AG08395 (cell line): ENCODE measurements at places on chromosomes 3 and 15.

GRCh38 chr15:85314633-85315032, 65.8 kb upstream of the AKAP13 start:
- peak; percentile 12 for DNase-seq

DNA sequence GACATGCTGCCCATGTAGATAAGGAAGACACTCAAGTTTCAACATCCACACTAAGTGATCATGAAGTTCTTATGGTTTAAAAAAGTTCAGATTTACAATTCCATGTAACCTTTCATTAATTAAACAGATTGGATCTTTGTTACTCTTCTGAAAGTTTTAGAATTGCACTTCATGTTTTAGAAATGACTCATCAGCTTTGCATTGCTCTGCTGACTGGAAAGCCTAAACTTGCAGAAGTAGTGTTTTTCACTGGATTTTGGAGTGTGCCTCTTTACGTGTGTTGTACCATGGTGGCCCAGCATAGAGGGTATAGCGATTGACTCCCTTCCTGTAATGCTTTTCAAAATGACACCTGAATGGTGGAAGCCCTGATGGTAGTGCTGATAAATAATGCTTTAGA, 157.9 kb downstream of the BBX start:
- DNase-seq, result no peak

DNA sequence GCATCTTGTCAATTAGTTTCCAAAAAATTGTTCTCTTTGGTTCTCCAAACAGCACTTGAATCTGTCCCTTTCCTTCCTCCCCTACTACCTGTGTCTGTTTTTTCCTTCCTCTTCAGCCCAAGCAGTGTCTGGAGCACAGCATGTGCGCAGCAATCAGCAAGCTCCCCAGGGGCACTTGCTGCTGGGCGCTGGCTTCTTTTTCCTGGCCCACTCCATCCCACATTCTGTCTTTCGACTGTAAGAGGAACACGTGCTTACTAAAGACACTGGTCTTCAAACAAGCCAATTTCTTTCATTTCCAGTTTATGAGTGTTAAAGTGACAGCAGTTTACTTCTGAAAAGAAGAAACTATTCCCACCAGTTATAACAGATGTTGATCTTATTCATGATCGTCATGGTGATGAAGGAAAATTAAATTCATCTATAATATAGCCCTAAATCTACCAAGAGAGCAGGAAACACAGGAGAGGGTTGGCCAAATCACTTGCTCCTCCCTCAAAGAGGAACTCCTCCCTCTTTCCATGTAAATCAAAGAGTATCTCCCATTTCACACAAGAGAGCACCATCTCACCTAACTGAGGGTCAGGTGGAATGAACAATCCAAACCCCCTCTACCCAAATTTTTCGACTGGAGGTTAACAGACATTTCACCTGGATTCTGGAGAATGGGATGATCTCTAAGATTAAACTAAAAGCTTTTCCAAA, 115.4 kb downstream of the IGF2BP2 start:
- DNase-seq, result no peak

DNA sequence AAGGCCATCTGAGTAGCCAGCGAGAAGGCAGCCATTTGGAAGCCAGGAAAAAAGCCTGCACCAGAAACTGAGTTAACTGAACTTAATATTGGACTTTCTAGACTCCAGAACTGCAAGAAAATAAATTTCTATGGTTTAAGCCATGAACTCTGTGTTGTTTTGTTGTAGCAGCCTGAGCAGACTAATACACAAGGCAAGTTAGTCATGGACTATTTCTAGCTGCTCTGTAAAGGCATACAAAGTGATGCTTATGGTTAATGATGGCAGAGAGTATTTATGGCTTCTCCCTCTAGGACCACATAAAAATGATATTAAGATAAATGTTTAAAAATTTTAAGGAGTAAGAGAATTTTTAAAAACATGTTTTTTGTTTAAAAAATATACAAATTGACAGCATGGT, 37.1 kb downstream of the PROS1 start:
- DNase-seq, result no peak

- DNase-seq, result no peak
These were observed 776.5 kb downstream of the ROBO2 start for GRCh38 chr3:77816366-77816765.

GRCh38 chr3:66554178-66554577, 53.4 kb upstream of the LRIG1 start:
- no peak for DNase-seq

DNA sequence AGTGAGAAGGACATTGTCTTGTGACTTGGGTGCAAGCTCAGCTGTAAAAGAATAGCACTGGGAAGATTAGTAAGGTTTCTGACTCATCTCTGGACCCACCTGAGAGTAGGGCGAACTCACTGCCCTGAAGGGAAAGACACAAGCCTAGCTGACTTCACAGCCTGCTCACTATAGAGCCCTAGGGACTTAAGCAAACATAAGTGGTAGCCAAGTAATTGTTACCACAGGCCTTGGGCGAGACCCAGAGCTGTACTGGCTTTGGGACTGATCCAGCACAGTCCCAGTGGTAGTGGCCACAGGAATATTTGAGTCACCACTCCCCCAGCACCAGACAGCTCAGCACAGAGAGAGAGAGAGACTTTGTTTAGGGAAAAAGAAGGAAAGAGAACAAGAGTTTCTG, 429.9 kb downstream of the TBL1XR1 start:
- peak; percentile 13 for DNase-seq

GRCh38 chr3:100761211-100761942, 52.1 kb downstream of the TFG start:
- DNase-seq, result no peak

DNA sequence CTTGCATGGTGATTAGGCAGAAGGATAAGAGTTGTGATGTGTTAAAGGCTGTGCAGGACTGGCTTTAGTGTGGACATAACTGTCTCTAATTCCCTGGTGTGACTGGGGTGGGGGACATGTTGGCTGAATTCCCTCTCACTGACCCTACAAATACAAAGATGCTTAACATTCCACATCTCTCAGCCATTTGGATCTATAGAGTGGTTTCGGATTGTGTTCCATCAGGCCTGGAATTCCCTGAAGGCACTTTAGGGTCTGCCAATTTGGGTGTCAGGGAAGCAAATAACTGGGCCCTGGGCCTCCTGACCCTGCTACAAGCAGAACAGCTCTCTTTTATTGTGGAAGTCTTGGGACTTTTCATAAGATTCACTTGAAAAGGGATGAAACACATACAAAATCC, 56.2 kb downstream of the ARHGEF26 start:
- no peak for DNase-seq

DNA sequence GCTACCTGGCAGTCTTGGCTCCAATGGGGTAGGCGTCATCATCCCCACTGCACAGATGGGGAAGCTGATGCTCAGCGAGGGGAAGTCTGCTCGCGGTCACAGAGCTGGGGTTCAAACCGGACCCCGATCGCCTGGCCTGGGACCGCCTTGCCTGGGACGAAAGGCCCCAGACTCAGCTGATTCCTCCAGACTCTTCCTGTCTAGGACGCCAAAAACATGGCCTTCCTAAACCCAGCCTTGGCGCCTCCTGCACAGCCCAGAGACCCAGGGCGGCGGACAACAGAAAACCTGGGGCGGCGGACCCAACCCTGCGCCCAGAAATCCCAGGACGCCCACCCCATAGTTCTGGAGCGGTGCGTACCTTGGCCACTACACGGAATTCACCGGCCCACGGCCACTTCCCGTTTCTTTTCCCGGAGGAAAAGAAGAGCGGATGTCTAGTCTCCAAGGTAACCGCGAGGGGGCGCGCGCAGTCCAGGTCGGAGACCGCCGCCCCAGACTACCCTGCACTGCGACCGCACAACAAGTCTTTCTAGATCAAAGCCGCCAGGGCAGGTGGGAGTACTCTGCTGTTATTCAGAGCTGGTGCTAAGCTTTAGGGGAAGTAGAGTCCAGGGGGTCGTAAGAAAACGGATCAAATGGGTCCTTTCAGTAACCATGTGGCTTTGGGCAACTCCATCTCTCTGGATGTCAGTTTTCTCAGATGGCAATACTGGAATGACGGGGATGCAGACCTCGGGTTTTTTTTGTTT, 4.9 kb upstream of the IL17RD start:
- peak; percentile 64 for DNase-seq

GRCh38 chr3:138371070-138371965, 22.9 kb downstream of the MRAS start:
- DNase-seq, result no peak
